ENCODE measurements at places on chromosomes 12 and 14. TPM values are rescaled to one million over a fixed set of nuclear protein-coding genes. Genes with fewer than 3 reads are reported as not detected.

DNA sequence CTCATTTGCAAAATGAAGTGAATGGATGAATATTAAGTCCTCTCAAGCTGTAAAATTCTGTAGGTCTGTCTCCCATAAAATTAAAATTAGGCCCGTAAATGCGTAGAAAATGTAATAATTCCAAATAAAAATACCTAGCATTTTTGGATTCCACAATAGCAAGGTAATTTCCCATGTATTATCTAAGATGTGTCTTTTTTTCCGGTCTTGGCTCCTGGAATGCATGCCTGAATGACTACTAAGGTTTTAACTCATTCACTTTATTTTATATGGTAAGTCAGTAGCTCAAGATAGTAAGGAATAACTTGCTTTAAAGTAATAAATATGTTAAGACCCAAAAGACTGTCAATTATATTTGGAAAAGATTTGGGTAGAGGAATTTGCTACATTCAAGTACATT is 11.1 kb downstream of the TXNRD1 start:
- DNase-seq, result no peak

DNA sequence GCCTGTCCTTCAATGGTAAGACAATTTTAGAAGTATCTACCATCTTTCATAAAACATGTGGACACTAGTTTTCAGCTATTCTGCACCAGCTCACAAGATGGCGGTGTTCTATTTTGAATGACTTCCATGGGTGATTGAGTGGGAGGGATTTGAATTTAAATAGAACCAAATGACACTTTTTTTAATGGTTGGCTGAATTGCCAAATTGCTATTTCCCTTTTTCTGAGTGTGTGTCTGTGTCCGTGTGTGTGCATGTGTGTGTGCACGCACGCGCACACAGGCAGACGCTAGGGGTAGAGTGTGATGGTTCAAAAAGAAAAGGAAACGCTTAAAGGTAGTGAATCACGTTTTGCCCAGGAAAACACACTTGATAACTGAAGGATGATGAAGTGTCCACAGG is 362.6 kb downstream of the DAD1 start:
- DNase-seq, result no peak

The FAM186B gene
- total RNA-seq, result 0.21 TPM

The KCNA5 gene
- 0.34 TPM for total RNA-seq

DNA sequence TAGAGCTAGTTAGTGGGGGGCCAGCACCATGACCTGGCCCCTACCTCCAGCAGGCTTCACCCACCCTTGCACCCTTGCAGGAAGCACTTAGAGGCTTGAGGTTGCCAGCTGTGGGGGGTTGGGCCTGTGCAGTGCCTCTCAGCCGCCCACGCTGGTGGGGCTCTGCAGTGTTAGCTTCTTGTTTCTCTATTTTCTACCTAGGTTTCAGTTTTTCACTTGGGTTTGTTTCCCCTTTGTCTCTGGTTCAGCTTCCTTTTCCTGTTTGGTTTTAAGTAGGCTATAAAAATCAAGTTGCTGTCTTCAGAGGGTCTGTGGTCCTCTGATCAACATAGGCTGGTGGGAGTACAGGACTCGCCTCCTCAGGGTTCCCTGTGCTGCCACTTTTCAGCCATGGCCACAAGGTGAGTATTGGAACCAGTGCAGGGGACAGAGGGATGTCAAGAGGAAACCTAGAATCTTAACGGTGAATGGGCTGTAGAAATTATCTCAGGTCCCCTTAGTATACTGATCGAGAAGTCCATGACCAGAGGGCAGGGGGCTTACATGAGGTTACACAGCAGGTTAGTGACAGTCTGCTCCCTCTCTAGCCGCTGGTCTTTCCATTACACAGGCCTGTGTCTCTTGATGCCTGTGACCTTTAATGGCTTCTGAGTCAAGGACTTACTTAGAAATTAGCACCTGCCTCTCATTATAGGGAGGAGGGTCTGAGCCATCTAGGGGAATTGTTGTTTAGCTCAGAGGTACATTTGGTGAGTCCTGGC is at the start of gene EVL:
EVL (plus strand) TSS at position 312 of the 761 bp plus-strand sequence; CDS start at position 391, 79 bp downstream.
- no peak for DNase-seq

- no peak for DNase-seq
Observed at GRCh38 chr12:130661059-130661458, 55.0 kb downstream of the RIMBP2 start.

The SCN8A gene
- total RNA-seq, result 3.1 TPM

DNA sequence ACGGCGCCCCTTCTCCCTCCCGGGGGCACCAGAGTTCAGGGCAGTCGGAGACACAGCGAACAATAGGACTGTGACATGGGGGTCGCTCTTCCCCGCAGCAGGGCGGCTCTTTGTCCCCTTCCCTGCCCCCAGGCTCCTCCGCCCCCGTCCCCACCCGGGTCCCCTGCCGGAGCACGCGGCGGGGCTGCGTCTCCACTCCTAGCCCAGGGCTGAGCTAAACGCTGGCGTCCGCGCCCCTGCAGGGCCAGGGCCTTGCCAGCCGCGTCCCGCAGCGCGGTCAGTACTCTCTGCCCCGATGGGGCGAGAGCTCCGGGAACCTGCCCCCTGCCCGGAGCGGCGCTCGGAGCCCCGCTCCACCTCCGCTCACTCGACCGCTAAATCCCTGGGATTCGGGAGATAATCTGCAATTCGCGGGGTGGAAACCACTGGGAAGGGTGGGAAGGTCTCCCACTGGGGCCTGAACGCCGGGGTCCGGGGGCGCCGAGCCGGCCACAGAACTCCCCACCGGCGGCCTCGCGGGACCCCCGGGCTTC is 825 bp upstream of the CCDC85C start:
- DNase-seq, result no peak

- no peak for DNase-seq
Observed at GRCh38 chr12:70354787-70355186, 11.3 kb upstream of the KCNMB4 start.

DNA sequence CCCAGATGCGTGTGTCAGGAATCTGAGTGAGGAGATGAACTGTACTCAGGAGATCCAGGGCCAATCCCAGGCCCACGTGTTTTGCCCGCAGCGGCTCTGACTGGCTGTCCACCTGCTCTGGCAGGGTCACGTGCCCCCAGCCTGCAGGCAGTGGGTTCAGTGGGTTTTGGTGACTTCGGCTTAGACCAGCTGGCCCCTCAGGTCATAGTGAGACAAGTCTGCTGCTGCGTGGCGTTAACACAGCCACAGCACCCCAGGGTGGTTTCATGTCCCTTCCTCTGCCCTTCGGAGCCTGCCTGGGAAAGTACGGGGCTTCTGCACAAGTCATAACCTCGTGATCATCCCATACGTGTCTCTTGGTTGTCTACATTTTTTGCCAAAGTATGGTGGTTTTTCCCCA is 2.6 kb downstream of the FBRSL1 start:
- no peak for DNase-seq

- DNase-seq, result no peak
Observed at GRCh38 chr12:102876883-102877282, 40.2 kb downstream of the PAH start.

DNA sequence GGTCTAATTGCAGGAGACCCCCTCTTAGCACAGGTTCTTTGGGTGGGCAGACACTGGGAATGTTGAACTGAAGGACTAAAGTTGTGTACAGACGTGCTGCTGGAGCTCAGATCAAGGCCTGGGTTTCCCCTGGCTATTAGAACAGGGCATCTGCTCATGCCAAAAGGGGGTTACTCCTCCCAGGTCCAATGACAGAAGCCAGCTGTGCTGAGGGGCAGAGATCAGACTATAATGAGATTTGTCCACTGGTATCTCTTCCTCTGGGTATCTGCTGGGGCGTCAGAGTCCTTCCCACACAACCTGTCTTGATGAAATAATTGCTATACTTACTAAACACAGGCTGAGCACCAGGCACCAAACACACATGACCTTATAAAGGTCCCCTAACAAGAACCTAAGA is 42.6 kb downstream of the LTBP2 start:
- DNase-seq, result no peak

GRCh38 chr12:124160097-124160756 is 134.7 kb upstream of the RFLNA start:
- DNase-seq, result no peak

DNA sequence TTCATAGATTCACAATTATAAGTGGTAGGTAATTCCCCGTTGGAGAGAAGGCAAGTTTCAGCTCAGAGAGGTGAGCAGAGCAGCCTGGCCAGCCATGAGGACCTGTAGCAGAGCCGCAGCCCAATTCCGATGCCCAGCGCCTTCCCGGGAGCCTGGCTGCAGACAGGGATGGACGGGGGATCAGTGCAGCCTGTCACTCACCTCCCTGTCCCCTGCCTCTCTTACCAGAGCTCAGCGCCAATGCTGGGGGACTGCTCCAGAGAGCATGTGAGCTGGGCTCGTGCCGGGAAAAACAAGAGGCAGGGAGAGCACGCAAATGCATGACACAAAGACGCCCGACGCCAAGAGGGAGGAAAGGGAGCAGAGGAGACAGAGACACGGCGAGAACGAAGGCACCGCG is 231.9 kb downstream of the BCL11B start:
- DNase-seq, result no peak

DNA sequence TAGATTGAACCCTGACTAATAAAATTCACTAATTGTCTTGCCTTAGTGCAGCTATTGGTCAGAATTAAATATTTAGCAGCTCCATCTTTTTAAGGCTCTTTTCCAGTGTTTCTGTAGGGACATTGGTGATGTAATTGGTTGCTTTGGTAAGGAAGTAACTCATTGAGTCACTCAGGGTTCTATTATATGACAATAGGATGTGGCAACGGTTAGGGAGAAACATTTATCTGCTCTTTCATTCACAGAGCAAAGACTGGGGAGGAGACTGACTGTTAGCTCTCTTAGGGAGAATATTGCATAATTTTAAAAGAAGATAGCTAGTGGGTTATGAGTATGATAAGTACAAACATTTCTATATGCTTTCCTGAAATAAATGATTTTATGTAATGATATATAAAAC is 616.5 kb downstream of the TRHDE start:
- no peak for DNase-seq

DNA sequence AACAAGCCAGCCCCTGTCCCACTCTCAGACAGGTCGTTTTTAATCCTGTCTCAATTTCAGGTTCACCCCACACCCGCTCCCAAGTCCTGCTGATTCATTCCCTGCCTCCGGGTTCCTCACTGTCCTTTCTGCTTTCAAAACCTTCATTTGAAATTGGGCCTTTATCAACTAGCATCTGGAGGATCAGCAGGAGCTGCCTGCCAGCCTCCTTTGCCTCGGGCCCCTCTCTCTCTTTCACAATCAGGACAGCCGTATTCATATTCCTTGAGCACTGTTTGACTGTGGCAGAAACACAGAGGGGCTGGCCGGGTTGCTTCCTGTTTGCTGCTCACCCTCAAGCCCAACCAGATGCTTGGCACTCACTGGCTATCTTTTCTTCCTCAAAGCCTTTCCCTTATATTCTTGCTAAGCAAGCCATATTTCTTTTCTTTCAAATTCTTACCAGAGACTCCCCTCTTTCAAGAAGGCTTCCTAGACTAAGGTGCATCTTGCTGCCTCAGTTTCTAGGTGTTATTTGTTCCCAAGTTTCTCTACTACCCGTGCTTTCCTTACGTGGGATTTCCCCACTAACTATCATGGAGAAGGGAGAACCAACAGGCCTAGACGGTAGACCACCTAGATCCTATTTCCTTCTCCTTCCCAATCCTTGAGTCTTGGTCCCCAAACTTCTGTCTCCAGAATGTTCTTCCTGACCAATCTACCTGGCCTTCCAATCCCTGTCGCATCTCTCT is 3.0 kb downstream of the GALNT6 start:
- DNase-seq, result no peak

The TSPAN19 gene
- total RNA-seq, result 0.92 TPM

The PAPOLA gene
- 100 TPM for total RNA-seq

The FGF23 gene
- not detected for total RNA-seq

DNA sequence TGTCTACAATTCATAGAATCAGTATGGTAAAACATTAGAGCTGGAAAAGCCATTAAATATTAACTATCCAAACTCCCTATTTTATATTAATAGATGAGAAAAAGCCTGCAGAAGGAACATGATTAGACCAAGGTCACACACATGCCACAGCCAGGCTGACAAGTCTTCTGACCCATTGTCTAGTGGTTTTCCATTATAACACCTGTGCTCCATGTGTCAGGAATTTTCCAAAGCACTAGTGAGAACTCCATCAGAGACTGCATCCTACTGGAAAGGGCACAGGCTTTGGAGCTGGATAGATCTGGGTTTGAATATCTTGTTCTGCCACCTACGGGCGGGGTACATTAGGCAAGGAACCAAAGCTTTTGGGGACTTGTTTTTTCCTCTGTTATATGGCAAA is 325.5 kb downstream of the RAD51B start:
- no peak for DNase-seq

The COCH gene
- 18.8 TPM for total RNA-seq

DNA sequence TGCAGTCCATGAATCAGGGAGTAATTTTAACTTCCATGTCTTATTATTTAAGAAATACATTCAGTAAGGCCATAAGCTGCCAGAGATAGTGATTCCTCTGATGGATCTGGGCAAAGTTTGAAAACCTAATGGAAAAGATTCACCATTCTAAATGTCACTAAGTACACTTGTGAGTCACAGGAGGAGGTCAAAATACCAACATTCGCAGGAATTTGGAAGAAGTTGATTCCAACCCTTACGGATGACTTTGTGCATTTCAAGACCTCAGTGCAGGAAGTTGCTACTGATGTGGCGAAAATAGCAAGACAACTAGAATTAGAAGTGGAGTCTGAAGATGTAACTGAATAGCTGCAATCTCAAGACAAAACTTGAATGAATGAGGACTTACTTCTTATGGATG is 69.8 kb downstream of the OSBPL8 start:
- DNase-seq, result no peak

- DNase-seq, result no peak
Observed at GRCh38 chr14:70955543-70956480, 48.6 kb downstream of the PCNX1 start.

DNA sequence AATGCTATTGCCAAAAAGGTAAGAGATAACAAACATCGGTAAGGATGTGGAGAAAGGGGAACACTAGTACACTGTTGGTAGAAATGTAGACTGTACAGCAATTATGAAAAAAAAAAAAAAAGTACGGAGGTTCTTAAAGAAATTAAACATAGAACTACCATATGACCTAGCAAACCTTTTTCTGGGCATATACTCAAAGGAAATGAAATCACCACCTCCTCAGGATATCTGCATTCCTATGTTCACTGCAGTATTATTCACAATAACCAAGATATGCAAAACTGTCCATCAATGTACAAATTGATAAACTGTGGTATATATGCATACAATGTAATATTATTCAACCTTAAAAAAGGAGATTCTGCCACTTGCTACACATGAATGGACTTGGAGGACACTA is 60.7 kb downstream of the INSM2 start:
- no peak for DNase-seq

The CLEC4A gene
- 0.50 TPM for total RNA-seq

The HOXC6 gene
- 1.8 TPM for total RNA-seq

The FIGNL2 gene
- total RNA-seq, result 2.6 TPM

The ALKBH2 gene
- total RNA-seq, result 36.8 TPM

- DNase-seq, result no peak
Observed at GRCh38 chr12:65313719-65314317, 35.3 kb downstream of the MSRB3 start.

GRCh38 chr12:40224439-40225291 is at the start of gene LRRK2:
TSS of gene LRRK2 (plus strand) at chr12:40224997. CDS start at chr12:40225132, 135 bp downstream.
- DNase-seq, result no peak

The MAP4K5 gene
- 131 TPM for total RNA-seq

- DNase-seq, result no peak
Observed at GRCh38 chr12:16863742-16864141, 257.8 kb upstream of the LMO3 start.

The SLCO1B3 gene
- not detected for total RNA-seq

DNA sequence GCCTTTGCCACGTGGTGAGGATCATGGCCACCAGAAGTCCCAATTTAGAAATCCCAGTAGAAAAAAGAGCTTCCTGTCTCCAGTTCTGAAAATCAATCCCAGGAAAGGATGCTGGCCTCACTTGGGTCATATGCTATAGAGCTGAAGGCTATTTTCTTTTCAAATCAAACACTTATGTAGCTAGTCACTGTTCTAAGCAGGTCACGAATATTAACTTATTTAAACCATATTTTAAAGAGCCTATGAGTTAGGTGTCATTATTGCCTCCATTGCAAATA is 97.5 kb downstream of the VCPKMT start:
- DNase-seq, result no peak
